CD4-positive, alpha-beta T cell treated with Interferon gamma for 1 hour (primary cell): ENCODE measurements at places on chromosomes 3 and 15.
A peak's percentile ranks its signal among the peaks of the same experiment; 100 is the strongest.

DNA sequence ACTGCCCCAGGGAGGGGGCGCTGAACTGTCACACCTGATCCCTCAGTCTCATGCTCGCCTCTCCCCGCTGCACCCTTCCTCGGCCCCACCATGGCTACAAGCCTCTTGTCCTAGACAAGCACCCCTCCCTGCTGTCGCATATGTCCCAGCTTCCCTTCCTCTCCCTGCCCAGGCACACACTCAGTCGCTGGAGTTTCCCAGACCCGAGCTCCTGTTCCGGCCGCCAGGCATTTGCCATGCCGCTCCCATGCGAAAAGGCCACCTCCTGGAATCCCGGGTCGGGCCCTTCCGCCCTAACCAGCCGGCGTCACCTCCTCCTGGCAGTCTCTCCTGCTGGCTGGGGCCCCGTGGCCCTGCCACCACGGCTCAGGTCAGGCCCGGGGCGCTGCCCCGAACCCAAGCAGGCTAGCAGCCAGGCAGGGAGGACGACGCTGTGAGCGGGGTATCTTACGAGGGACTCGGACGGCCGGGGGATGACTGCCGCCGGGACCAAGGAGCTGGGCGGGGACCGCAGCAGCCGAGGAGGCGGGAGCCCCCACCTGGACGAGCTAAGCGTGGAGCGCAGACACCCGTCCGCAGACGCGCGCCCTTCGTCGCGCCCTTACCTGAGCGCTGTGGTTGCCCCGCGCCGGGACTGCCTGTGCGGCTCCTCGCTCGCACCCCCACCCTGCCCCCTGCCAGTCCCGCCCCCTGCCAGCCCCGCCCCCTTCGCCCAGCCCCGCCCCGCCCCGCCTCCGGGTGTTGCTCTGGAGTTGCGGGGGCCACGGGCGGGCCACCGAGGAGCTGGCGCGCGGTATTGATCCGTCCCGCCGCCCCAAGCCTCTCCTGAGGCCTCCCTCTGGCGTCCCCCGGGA, at the start of gene ALS2CL:
ALS2CL (minus strand) TSS at position 642 of the 854 bp plus-strand sequence. CDS start 4,239 bp downstream, outside the sequence.
- DNase-seq = peak; percentile 76

GRCh38 chr15:85318048-85318731, 62.2 kb upstream of the AKAP13 start:
- DNase-seq = peak; percentile 7

- DNase-seq = no peak
These were observed 76.0 kb downstream of the ZNF609 start for GRCh38 chr15:64536244-64536836.

DNA sequence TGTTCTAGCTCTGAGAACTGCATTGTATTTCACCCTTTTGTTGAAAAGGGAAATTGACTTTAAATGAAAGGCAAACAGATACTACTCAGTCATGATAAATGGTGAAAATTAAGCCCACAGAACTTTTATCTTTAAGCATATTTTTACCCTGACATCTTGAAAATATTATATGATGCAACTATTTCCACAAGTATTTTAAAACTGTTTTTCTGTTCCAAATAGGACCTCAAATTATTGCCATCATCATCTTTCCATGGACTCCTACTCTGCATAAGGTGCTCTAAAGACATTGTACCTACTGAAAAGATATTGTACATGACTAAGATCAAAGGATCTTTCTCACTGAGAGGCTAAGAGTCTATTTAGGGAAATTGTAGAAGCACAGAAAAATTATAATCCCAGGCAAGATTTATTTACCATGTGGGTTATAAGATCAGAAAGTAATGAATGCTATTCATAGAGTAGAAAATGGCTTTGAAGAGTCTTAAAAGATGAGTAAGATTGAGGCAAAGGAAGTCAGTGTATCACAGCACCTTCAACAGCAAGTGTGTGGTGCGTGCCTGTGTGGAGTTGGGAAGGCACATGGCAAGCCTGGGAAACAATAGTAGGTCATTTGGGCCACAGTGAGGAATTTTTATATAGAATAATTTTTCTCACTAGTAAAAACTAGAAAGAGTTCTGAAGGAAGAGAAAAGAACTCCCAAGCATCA, 68.8 kb downstream of the VGLL3 start:
- no peak for DNase-seq

DNA sequence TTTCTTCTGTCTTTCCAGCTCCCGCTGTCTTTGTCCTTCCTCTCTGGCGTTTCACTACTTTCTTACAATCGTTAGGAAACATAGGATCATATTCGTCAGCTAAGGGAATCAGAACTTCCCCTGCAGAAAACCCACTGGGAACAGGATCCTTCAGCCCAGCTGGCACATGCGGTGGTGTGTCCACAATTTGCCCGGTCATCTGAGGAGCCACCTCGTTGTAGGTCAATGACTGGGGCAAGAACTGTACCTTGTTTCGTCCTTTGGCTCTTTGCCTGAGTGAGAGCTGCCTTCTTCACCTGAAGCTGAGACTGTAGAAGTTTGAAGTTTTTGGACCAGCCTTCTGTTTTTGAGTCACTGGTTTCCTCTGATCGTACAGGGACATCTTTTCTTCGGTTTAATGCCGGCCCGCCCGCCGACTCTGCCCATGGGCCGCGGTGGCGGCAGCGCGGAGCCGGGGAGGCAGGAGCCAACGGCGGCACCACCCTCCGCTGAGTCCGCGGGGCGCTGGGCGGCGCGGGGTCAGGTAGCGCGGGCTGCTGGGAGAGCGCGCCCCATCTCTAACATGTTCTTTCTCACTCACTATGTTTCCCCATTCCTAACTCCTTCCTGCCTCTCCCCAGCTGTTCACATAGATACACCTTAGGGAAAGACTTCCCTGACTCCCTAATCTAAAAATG, 214.1 kb upstream of the NANOGP8 start:
- DNase-seq = no peak

- DNase-seq = no peak
These were observed 246.8 kb upstream of the STT3B start for GRCh38 chr3:31285833-31286486.

- DNase-seq = peak; percentile 52
These were observed 23.6 kb downstream of the TIMP4 start for GRCh38 chr3:12135029-12135657.

DNA sequence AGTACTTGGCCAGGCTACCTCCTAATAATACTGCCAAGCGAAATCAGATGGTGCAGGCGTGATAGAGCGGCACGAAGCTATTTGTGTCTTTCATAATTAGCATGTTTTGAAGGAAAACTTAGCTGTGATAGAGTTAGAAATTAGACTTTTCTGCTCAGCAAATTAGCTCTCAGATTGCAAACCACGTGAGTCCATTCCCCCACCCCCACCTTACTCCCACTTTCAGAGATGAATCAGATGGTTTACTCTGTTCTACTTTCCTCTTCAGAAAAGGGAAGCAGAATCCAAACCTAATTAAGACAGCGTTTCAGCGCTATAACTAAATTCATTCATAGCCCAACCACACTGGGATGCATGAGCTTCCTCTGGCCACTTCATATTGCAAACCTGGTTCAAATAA, 214.6 kb downstream of the SLCO3A1 start:
- DNase-seq = no peak

DNA sequence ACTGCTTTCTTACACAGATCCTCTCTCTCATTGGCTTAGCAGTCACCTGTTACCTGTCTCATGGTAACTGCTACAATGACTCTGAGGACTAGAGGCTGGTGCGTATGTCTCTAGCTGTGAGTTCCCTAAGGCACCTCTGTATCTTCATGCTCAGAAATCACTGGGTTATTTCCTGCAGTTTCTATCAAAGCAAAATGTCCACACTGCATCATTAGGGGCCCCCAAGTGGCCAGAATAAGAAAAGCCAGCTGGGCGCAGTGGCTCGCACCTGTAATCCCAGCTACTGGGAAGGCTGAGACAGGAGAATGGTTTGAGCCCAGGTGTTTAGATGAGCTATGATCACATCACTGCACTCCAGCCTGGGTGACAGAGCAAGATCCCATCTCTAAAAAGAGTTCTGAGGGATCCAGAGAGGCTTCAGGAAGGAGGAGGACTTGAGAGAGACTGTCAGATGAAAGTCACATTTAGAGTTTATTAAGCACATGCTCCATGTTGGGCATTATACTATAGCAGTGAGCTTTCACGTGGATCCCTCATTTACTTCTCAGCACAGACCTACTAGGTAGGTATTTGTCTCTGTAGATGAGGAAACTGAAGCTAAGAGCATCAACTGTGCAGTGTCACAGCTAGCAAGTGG, 2.3 kb upstream of the VPS18 start:
- DNase-seq = peak; percentile 9

DNA sequence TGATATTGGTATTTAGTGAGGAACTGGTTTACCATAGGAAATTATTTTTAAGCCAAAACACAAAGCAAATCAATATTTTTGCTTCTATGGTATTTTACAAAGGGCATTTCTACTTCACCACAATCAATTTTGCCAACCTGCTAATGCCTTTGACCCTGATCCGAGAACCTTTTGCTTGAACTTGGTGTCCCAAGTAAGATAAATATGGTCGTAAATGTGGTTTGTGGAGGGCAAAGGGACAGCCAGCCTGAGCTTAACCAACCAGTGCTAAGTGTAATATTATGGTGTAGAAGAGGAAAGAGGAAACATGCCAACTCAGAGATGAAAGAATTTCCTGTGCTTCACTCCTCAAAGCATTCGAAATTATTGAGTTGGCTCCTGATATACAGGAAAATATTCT, 148.4 kb downstream of the C3orf38 start:
- DNase-seq = no peak

DNA sequence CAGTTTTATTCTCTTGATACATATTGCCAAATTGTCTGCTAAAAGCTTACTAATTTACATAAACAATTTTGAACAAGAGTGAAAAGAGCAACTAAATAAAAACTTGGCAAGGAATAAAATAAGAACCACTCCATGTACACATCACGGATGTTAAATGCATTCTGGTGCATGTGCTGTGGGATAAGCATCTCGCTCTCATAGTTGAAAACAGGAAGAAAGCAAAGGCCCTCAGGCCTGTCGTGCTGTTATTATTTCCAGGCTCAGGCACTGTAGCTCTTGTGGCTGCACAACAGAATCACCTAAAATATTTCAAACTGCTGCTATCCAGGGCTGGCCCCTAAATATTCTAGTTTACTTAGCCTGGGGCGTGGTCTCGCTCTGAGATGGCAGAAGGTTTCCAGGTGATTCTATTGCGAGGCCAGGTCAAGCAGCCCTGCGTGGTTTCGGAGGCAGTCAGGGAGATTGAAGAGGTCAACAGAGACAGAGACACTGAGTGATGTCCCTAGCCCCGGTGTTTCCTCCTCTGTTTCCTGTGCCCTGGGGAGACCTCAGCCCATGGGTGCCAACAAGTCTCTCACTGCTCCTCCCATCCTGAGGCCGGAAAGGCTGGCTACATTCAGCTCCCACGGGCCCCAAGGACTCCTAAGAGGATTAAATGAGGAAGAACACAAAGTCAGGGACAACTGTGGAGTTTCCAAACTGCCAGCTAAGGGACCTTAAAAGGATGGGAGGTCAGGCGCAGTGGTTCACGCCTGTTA, 18.2 kb upstream of the PDIA5 start:
- DNase-seq = no peak
